AG20443 (cell line): ENCODE measurements at places on chromosomes 16 and 17.
A peak's percentile ranks its signal among the peaks of the same experiment; 100 is the strongest.

GRCh38 chr16:3582276-3583165 is 5.3 kb upstream of the NLRC3 start:
- no peak for DNase-seq

- no peak for DNase-seq
These were observed 340.8 kb downstream of the XYLT1 start for GRCh38 chr16:17129971-17130370.

DNA sequence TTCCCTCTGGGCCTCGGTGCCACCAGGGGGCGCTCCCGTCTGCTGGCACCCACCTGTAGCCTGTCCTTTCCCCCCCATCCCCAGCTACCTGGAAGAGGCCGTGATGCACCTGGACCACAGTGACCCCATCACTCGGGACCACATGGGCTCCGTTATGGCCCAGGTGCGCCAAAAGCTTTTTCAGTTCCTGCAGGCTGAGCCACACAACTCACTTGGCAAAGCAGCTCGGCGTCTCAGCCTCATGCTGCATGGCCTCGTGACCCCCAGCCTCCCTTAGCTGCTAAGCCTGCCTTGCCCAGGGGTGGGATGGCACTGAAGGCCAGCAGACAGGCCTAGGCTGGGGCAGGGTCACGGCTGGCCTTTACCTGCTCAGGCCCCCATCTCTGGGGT is 818 bp upstream of the NRN1L start:
- DNase-seq: peak; percentile 79

GRCh38 chr16:73997971-73998370 is 298.6 kb upstream of the PSMD7 start:
- no peak for DNase-seq

DNA sequence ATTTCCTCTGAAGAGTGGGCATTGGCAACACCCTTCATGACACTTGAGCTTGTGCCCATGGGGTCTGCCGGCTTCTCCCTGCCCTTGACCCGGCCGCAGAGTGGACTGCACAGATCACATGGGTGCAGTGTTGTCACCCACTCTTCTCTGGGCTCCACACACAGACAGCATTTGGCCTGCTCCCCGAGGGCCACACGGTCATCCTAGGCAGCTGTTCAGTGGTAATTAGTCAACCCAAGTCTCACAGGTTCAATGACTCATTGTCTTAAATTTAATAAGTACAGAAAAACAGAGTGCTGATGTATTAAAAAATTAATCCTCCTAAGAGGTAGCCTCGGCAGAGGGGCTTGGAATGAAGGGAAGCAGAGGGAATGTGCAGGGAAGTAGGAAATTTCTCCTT is 204.8 kb downstream of the MSI2 start:
- no peak for DNase-seq

- no peak for DNase-seq
These were observed 54.9 kb downstream of the IKZF3 start for GRCh38 chr17:39809221-39809620.

GRCh38 chr17:50452630-50453300 is 15.9 kb downstream of the CHAD start:
- DNase-seq: peak; percentile 37

GRCh38 chr17:74325743-74326379 is at the start of gene KIF19:
Gene KIF19, plus strand, starts transcription at chr17:74326226. Its CDS starts 124 bp downstream, at chr17:74326350.
- DNase-seq: peak; percentile 68

GRCh38 chr16:12323007-12323758 is 346.6 kb downstream of the SNX29 start:
- DNase-seq: no peak

GRCh38 chr16:85220125-85220839 is 108.0 kb upstream of the CIBAR2 start:
- peak; percentile 81 for DNase-seq

- no peak for DNase-seq
These were observed 246.5 kb downstream of the FOXL1 start for GRCh38 chr16:86824751-86825296.

- no peak for DNase-seq
These were observed 11.3 kb downstream of the ELOB start for GRCh38 chr16:2765462-2766404.

- no peak for DNase-seq
These were observed 351.2 kb upstream of the DYNLRB2 start for GRCh38 chr16:80189476-80190175.

GRCh38 chr16:85523602-85524364 is 89.3 kb upstream of the GSE1 start:
- DNase-seq: peak; percentile 32

DNA sequence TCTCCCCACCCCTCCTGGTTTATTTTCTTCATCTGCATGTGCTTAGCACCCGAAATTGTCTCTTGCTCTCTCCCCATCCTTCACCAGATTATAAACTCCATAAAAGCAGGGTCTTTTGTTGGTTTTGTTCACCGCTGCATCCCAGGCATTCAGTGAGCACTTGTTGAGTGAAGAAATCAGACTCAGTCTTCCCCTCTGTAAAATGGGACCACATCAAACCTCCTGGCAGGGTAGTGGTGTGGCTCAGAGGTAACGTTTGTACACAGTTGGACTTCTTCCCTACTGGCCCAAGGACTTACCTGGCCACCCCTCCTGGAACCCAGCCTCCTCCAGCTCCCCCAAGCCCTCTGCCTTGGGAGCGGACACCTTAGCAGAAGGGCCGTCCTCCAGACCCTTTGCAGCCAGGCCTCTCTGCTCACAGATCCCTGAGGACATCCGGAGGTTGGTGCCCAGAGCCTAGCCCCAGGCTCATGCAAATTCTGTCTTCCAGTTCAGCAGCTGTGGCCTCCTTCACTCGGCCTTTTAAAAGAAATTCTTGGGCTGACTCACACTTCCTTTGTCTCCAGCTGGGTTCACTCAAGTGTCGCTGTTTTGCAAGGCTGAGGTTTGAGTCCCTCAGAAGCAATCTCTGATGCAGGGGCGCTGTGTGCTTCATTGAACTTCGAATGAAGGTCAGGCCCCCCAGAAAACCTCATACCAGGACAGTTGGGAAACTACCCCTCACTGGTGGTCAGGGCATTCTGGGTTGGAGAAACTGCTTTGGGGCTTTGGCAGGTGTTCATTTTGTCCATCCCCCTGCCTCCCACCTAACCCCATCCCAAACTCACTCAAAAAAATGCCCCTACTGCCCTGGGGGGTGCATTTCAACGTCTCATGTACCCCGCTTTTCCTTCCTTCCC is 16.8 kb upstream of the RMI2 start:
- DNase-seq: peak; percentile 90

- DNase-seq: no peak
These were observed 24.2 kb downstream of the SPACA3 start for GRCh38 chr17:33015716-33016346.

GRCh38 chr16:54459509-54460262 is 173.1 kb upstream of the IRX3 start:
- peak; percentile 68 for DNase-seq

- no peak for DNase-seq
These were observed 64.8 kb downstream of the C16orf95 start for GRCh38 chr16:87252269-87252970.

- no peak for DNase-seq
These were observed 13.3 kb downstream of the NDUFAF8 start for GRCh38 chr17:81252326-81252986.

GRCh38 chr16:60302676-60303075 is 1568.6 kb upstream of the GOT2 start:
- DNase-seq: no peak

DNA sequence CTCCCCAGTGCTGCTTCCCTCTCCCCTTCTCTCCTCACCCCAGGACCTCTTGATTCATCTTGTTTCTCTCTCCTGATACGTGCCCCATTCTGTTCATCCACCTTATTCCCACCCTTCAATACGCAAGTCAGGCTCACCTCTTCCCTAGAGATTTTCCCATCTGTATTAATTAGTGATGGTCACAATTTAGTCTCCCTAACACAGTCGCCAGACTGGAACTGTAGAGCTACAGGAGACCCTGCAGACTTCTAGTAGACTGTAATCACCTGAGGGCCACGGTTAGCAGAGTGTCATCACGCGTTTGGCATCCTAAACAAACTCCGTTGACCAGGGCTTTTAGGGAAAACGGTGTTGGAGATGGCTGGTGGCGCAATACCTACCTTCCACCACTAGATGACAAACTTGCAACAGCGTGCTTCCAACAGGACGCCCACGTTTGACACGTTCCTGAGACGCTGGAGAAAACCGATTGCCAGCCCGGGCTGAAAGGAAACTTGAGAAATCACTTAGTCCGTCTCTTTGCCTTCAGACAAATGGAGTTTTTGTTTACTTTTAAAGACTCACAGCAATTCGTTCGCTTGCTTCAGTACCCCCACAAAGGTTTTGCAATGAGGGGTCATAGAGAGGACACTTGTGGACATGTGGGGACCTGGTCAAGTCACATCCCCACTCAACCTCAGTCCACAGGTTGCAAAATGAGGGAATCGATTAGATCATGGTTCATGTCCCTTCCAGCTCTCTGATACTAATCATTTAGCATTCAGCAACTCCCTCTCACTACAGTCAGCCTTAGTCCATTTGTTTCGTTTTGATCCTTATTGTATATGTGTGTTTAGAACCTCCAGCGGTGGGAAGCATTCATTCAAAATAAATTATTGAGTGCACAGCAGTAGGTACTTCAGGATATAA is 20.6 kb downstream of the MYL4 start:
- peak; percentile 90 for DNase-seq

DNA sequence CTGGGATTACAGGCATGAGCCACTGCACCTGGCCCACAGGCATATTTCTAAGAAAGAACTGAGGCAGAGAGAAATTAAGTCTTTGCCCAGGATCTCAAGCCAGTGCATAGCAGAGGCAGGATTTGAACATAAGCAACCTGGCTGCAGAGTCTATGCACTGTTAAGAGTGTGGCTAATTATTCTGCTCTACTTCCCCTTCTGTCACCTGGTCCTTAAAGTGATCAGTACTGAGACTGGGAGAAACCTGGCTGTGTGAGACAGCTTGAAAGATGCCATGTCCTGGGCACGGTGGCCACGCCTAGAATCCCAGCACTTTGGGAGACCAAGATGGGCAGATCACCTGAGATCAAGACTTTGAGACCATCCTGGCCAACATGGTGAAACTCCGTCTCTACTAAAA is 58.1 kb downstream of the IQCK start:
- no peak for DNase-seq

DNA sequence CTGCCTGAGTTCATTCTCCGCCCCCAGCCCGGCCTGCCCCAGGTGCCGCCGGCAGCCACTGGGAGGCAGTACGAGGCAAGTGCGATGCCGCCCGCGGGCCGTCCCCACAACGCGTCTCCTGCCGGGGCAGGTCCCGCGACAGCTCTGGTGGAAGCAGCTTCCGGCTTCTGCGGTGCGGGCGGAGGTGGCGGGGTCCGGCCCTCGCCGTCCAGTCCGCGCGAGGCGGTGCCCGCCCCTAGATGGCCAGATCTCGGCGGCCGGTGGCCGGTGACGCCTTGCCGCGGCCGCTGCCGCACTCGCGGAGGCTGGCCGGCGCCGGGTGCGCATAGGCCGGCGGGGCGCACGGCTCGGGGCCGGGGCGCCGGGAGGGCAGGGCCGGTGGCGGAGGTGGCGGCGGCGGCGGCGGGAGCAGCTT is 1.8 kb downstream of the GJD3 start:
- peak; percentile 92 for DNase-seq

DNA sequence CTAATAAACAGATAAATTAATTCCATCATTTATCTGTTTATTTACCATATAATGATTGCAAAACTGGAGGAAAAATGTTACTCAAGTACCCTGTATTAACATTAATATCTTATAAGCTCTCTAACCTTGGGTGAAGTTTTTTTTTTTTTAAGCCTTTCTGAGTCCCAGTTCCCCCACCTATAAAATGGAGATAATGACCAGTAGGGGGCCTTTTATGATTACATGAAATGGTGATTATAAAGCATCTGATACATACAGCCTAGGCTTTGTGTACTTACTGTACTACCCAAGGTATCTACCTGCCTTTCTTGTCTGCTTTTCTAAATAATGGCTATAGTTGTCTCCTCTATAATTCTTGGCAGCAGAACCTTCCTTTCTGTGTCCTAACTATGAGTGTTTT is 22.6 kb downstream of the LRRC36 start:
- no peak for DNase-seq

GRCh38 chr17:78970834-78971755 is 8.6 kb downstream of the LGALS3BP start:
- peak; percentile 74 for DNase-seq

DNA sequence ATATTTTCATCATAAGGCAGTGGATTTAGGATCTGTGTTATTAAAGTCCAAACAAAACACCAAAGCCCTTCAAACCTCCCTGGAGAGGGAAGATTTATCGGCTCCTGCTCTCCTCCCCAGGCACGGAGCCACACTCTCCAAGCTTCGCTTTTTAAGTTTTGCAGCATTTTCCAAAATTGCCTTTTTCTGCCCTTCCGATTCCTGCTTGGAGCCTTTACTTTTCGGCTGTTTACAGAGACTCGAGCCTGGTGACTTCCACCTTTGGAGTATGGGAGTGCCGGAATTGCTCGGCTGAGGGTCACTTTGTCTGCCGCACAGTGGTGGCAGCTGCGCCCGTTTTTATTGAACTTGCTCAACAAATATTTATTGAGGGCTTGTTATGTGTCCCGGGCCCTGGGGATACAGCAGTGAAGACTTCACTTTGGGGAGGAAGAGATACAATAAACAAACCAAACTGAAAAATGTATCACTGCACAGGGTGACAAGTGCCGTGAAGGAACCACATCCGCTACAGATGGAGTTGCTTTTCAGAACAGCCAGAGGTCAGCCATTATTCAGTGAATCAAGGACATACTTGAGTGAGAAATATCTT is 185.5 kb downstream of the NTN1 start:
- no peak for DNase-seq

GRCh38 chr17:9273428-9274391 is 252.4 kb downstream of the NTN1 start:
- peak; percentile 37 for DNase-seq

DNA sequence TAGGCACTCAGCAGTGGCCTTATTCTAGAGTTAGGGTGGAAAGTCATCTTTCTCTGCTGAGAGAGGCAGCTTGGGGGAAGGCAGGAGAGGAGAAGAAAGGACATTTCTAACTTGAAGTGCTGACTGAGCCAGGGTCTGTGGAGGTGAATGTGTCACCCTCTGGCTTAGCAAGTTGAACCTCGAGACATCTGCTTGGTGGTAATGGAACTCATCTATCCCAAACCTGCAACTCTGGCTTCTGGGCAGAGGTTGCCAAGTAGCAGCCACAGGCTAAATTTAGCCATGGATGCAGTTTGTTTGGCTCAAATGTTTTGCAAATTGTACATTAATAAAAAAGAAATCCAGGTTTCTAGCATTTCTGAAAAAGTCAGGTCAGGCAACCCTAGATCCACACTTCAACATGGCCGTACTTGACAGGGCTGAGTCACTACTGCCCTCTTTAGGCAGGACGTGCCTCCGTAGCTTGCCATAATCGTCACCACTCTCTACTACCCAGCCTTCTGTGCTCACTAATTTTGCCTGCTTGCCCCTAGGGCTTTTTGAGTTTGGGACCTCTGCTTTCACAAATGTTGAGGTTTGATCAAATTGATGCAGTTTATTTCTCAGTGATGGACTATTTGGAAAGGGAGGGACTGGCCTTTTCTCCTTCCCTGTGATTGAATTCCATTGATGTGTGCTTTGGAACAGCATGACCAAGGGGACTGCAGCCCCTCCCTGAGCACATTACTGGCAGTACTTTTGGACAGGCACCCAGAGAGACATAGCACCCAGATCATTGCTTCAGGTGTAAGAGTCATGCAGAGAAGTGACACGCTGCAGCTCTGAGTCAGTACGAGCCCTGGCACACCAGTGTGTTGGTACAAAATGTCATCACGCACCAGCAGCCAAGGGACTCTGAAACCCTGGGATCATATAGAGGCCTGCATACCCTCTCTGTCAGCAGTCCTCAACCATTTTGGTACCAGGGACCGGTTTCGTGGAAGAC is 5.2 kb downstream of the CDH13 start:
- no peak for DNase-seq
